Fibroblast of upper back skin (primary cell): ENCODE measurements at places on chromosomes 1 and 21.

- DNase-seq: no peak
Observed at GRCh38 chr1:93549811-93550210, 101.9 kb downstream of the FNBP1L start.

DNA sequence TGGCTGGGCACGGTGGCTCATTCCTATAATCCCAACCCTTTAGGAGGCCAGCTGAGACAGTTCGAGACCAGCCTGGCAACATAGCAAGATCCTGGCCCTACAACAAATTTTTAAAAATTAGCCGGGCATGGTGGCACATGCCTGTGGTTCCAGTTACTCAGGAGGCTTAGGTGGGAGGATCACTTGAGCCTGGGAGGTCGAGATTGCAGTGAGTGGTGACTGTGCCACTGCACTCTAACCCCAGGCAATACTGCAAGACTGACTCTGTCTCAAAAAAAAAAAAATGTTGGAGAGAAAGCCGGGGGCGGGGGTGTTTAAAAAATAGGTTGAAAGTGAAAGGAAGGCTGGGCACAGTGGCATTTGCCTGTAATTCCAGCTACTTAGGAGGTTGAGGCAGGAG lies 16.5 kb downstream of the CLDN19 start:
- no peak for DNase-seq

GRCh38 chr1:20840731-20841130 lies 53.6 kb upstream of the HP1BP3 start:
- no peak for DNase-seq

DNA sequence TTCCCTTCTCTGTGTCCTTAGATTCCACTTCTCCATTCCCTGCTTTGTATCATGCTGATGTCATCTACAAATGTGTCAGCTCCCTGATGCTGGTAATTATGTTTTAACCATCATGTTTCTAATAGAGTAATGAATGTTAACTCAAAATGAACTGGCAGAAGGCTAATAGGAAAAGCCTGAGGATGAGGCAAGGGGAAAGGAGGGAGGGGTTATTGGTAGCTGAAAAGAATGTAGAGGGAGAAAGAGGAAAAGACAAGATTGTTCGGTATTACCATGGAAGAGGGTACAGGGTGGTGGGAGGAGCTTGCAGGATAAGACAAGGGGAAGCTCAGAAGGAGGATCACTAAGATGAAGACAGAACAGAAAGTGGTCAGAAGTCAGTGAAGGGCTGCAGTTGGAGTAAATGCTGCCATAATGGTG lies 150.9 kb downstream of the ZC3H11B start:
- DNase-seq: no peak

- DNase-seq: peak; percentile 57
Observed at GRCh38 chr21:21003701-21004100, 5.5 kb downstream of the NCAM2 start.

- no peak for DNase-seq
Observed at GRCh38 chr1:198549866-198550265, 9.4 kb upstream of the ATP6V1G3 start.

GRCh38 chr21:37915497-37915911 lies 753 bp downstream of the KCNJ6 start:
- peak; percentile 26 for DNase-seq

DNA sequence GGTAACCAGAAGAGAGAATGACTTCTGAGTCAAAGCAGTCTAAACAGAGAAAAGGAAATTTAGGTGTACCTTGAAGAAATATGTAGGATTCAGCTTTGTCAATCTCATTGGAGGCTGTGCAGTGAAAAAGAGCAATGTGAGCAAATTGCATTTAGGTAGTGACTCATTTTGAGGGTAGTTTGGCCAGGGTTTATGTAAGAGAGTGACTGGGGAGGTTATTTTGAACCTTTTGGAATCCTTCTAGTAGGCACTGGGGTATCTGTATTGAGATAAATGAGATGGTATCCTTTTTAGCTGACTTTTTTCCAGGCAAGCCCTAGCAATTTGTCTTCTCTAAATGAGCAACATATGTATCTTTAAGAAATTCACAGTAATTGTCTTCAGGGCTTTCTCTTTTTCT lies 95.9 kb downstream of the DISP1 start:
- peak; percentile 59 for DNase-seq

- DNase-seq: peak; percentile 38
Observed at GRCh38 chr1:215878128-215878527, 311.0 kb downstream of the KCTD3 start.

DNA sequence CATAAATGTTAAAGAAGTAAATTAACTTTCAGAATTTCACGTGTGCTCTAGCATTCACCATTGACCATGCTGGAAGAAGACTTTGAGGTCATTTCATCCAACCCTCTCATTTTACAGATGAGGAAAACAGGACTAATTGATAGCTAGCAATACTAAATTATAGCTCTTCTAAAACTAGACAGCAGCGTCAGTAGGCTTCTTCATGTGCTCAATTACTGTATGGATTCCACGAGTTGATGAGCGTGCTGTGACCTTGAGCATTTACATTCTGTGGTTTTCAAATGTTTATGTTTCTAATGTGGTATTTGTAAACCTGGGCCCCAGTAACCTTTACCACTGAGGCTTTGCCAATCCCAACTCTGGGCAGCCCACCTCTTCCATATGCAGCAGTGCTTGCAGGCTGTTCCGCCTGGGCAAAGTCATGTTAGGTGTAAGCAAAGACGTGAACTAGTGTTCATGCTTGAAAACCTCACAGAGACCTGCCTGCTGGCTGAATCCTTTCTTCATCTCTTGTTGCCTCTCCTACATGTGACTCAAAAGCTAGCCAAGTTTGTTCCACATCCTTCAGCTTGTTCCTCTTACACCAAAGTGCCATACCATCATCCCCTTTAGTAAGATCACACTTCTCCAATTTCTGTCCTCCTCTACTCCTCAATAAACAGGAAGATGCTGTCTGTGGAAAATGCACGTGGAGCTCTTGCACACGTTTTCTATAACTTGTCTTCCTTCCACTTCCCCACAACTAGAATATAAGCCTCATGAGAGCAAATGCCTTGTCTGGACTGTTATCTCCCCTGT lies 17.2 kb downstream of the KCNJ15 start:
- no peak for DNase-seq

DNA sequence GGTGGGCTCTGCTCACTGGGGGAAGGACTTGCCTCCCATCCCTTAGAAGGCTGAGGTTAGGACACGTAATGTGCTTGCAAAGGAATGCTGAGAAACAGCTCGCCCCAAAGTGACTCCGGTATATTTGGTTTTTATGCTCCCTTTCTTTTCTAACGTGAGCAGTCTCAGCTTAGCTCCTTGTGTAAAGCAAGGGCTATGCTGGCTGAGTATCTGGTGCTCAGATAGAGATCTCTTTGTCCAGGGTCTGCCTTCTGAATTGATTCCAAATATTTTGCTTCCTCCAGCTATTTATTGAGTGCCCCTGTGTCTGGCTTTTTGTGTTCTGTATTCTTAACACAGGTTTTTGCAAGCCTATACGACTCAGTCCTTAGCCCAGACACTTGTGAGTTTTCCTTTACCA lies 94.5 kb upstream of the ARTN start:
- DNase-seq: no peak

- DNase-seq: no peak
Observed at GRCh38 chr1:3337798-3338724, 116.4 kb upstream of the ARHGEF16 start.

- peak; percentile 94 for DNase-seq
Observed at GRCh38 chr1:3369446-3370076, 84.9 kb upstream of the ARHGEF16 start.
